ENCODE measurements at places on chromosomes 6 and 20.
A peak's percentile ranks its signal among the peaks of the same experiment; 100 is the strongest.

GRCh38 chr6:15327271-15327670 is 81.4 kb downstream of the JARID2 start:
- DNase-seq = peak; percentile 18

DNA sequence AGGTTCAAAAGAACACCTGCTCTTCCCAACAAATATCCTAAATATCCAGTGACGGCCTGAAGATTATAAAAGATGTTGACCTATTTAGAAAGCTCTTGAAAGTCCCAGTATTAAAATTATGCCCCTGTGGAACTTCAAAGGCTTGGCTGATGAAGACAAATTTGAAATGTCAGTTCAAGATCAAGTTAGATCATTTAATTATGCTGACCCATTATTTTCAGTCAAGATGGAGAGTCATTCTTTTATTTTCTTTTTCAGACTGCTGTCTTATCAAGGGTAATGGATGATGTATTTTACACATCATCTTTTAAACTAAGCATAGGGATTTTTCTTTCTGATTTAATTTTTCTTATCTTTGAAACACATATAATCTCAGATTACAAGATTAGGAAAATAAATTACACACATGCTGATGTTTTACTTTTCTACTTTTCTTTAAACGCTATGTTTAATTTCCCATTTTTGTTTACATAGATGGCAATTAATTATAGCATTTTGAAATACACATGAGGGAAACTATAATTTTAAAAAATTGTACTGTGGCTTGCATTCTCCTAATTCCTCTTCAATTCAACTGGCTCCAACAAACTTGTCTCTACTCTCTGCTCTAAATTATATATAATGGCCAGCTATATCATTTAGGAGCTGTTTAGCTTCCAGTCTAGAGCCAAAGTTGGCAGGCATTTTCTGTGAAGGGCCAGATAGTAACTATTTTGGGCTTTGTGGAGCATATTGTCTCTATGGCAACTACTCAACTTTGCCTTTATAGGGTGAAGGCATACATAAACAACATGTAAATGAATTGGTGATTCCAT is 123.7 kb downstream of the RCAN2 start:
- no peak for DNase-seq

- no peak for DNase-seq
Measured at GRCh38 chr6:41684311-41685180, 46.3 kb downstream of the MDFI start.

GRCh38 chr20:58938541-58938940 is 42.5 kb upstream of the NELFCD start:
- no peak for DNase-seq

GRCh38 chr6:166515072-166515810 is 71.2 kb downstream of the RAMACL start:
- no peak for DNase-seq

DNA sequence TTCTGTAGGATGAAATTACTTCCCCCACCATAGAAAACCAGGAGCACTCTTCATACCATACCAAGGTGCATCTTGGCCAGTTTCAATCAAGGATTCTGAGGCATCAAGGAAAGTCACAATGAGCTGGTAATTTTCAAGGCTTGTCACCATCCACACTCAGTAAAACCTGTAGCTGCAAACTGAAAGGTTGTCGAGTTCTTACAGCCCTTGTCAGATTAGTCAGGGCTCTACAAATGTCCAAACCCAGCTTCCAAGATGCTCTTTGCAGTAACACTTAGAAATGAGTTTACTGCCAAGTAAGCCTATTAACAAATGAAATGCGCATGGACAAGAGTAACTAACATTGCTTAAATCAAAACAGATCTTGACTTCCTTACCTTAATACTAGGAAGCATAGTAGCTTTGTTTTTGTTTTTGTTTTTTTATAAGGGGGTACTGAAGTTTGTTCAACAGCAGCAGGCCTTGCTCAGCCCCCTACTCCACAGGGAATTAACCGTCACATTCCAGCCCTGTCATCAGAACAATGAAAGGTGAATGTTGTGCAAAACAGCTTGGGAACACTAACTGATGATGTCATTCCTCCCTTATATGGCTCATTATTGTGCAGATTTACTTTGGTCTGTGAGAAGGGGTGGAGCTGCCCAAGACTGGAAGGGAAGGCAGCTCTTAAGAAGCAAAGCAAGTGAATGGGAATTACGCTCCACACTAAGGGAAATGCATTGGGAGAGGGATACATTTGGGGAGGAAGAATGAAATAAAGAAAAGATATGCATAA is 49.9 kb upstream of the TMEM30A start:
- DNase-seq = no peak

- DNase-seq = no peak
Measured at GRCh38 chr6:146767632-146768031, 168.9 kb downstream of the ADGB start.

- DNase-seq = no peak
Measured at GRCh38 chr6:116136373-116136772, 10.4 kb upstream of the COL10A1 start.

GRCh38 chr6:26205625-26206574 is 118.7 kb downstream of the HFE start:
- DNase-seq = no peak

DNA sequence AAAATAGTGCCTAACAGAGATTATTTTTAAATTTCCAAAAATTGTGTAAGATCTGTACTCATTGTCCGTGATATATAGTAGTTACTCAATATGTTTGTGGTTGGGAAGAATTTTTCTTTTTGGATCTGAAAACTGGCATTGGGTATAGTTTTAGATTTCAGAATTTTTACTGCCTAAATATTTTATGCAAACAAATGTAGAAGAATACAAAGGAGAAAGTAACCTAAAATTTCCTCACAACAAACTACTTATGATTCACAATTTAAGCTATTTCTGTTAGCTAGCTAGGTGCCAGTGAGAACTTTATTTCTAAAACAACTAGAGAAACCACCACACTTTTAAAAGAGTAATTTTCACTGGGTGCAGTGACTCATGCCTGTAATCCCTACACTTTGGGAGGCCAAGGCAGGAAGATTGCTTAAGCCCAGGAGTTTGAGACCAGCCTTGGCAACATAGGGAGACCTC is 38.8 kb downstream of the SESN1 start:
- no peak for DNase-seq

- no peak for DNase-seq
Measured at GRCh38 chr6:47890326-47890875, 108.6 kb downstream of the OPN5 start.
